ENCODE measurements at places on chromosomes 1 and 21. TPM values are rescaled to one million over a fixed set of nuclear protein-coding genes. Genes with fewer than 3 reads are reported as not detected.

The NPR1 gene
- total RNA-seq: not detected

The SELENON gene
- 35.6 TPM for total RNA-seq

The LYPD8 gene
- total RNA-seq: 0.84 TPM

GRCh38 chr1:29052100-29052499 is 71.6 kb downstream of the TMEM200B start:
- no peak for DNase-seq

- no peak for DNase-seq
Observed at GRCh38 chr1:155424091-155424490, 103.4 kb downstream of the RUSC1 start.

DNA sequence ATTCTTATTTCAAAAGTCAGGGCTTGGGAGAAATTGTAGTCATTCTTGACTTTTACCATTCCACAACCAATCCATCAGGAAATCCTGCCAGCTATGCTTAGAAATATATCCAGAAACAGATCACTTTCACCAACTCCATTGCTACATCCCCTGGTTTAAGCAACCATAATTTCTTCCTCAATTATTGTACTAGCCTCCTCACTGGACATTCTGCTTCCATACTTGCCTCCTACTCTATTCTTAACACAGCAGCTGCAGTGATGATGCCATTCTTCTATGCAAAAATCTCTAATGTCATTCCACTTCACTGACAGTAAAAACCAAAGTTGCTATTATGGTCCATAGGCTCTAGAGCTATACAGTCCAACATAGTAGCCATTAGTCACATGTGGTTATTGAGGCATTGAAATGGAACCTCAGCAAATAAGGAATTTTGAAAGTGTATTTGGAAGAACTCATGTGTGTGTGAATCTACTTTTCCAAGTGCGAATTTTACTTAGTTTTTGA is 110.7 kb upstream of the KIAA0040 start:
- DNase-seq: no peak

DNA sequence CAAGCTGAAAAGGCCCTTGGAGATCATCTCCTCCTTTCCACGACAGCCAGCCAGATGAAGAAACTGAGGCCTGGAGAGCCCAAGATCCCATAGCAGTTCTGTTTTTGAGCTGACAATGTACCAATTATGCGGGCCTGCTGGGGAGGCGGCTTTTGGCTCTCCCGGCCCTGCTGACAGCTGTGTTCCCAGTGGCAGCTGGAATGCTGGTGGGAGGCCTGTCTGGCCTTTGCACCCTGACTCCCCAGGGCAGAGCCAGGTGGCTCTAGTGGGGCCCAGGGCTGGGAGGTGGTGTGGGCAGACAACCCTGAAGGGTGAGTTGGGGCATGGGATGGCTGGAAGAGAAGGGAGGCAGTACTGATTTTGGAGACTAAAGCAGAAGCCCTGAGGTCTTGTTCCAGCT is 30.7 kb upstream of the WASF2 start:
- no peak for DNase-seq

The HAPLN2 gene
- total RNA-seq: not detected

DNA sequence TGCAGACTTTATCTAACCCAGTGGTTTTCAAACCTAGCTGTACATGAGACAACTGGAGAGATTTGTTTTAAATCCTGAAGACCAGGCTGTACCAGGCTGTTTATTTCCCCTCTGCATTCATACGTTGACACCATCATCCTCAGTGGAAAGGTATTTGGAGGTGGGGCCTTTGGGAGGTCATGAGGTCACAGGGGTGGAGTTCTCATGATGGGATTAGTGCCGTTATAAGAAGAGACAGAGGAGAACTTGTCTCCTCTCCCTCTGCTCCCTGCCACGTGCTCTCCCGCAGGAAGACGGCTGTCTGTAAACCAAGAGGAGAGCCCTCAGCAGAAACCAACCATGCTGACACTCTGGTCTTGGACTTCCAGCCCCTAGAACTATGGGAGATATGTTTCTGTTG is 165.4 kb downstream of the ADSS2 start:
- DNase-seq: no peak

DNA sequence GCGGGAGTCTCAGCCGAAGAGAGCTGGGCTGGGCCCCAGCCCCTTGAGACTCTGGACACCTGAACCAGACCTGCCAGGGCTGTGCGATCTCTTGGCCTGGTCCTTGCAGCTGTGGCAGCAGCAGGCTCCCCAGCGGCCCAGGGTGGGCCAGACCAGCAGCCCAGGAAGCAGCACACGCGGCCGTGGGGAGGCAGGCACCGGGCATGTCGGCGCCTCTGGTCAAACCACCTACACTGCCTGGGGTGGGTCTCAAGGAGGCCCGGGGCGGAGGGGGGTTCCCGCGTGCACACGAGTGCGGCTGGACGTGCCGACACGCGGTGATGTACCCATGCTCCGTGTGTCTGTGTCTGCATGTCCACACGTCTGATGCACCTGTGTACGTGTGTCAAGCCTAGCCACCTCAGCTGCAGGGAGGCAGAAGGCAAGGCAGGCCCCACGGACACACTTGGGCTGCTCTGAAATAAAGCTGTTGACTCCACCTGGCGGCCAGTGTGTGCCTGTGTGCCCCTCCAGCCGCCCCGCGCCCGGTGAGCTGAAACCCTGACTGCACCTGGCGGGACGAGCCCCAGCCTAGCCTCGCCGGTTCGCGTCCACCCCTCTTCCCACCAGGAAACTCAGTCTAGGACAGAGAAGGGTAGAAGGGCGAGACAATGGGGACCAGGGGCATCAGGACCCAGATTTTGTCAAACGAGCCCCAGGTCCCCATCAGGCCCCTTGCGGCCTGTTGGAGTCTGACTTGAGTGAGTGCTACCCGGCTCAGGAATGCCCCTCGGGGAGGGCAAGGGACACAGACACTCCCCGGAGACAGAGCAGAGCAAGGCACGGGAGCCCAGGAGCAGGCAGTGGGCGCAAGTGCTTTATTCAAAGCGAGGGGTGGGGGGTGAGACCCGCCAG is 11.6 kb downstream of the SCNN1D start:
- peak; percentile 63 for DNase-seq

The SUSD4 gene
- total RNA-seq: 2.2 TPM

DNA sequence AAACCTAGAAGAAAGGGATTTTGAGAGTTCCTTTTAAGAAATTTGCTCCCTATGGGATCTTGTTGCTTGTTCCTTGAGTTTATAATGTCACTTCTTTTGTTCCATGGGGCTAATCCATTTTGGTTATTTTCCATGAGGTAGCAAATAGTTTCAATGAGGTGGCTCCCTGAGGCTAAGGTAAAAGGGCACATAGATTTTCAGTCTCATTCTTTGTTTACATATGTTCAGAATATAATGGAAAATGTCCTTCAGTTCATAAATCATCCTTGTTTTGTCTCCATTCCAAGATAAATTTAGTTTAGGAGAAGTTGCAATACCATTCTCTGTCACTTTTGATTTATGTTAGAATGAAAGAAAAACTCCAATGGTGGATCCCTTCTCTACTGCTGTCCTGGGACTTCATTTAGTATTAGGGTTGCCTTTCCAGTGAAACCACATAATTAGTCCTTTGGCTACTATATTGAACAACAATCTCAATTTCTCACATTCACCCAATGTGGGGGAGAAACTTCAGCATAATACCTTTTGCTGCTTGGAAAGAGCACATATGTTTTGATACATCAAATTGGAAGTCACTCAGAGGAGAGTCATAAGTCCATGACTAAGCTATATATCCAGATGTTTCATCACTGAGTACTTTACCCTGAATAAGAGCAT is 80.9 kb upstream of the ADAMTS5 start:
- DNase-seq: peak; percentile 67

The OR6K3 gene
- total RNA-seq: not detected

DNA sequence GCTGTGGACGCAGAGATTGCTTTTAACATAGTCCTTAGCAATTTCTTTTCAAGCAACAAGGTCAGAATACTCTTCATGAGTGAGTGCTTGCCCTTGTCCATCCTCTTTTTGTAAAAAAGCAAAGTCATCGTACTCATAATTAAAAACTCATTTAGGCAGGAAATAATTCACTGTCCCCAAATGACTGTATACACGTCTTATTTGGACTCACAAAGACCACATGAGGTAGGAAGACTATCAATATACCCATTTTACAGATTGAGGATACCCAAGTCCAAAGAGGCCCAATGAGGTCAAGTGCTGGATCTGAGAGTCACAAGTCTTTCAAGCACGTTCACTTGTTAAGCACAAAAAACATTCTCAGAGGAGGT is 13.2 kb downstream of the ITPKB start:
- no peak for DNase-seq

- peak; percentile 63 for DNase-seq
Observed at GRCh38 chr1:218346391-218347204, 1.5 kb downstream of the TGFB2 start.

The SLC44A3 gene
- 1.4 TPM for total RNA-seq

- no peak for DNase-seq
Observed at GRCh38 chr21:31479714-31480113, 135.7 kb upstream of the TIAM1 start.

DNA sequence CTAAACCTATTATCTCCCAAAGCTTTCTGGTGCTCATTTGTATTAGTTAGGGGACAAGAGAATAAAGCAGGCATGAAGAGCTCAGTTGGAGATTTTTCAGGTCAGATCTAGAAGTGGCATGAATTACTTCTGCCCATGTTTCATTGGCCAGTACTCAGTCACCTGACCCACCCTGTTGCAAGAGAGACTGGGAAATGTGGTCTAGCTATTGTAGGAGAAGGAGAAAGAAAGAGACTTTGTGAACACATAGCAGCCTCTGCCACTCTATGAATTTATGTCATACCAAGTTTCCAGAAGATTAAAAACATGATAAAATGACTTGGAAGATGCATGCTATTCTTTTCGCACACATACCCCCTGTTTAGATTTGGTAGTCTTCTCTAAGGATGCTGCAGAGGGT is 302.3 kb upstream of the RUNX1 start:
- DNase-seq: no peak

- DNase-seq: no peak
Observed at GRCh38 chr1:234325878-234326496, 47.3 kb upstream of the COA6 start.

The HPCAL4 gene
- 1.0 TPM for total RNA-seq

The SMIM34 gene
- total RNA-seq: not detected

The ANKRD35 gene
- total RNA-seq: 0.12 TPM

GRCh38 chr1:177928194-177928593 is 41.7 kb downstream of the SEC16B start:
- peak; percentile 32 for DNase-seq

GRCh38 chr1:67766141-67766978 is 66.9 kb downstream of the GNG12 start:
- peak; percentile 86 for DNase-seq

The TMEM81 gene
- 0.22 TPM for total RNA-seq

The PRELP gene
- not detected for total RNA-seq

- DNase-seq: no peak
Observed at GRCh38 chr1:183569801-183570200, 20.5 kb downstream of the NCF2 start.

GRCh38 chr1:186375929-186376319 is 286 bp downstream of the ODR4 start:
- no peak for DNase-seq

DNA sequence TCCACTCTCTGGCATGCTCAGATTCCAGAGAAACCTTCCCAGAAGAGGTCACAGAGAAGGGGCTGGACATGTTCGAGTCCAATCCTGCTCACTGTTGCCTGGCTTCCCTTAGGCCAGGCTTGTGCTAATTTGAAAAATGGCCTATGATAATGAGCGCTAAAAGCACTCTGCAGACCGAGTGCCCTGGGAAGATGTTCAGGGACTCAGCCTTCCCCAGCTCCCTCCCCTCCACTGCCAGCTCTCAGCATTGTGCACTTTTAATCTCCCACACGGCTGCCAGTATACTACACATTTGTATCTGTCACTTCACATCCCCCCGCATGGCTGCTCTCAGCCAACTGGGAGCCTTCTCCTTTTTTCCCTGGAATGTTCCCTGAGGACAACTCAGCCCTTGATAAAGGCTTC is 24.1 kb downstream of the FAM163A start:
- no peak for DNase-seq

The SERPINC1 gene
- not detected for total RNA-seq

DNA sequence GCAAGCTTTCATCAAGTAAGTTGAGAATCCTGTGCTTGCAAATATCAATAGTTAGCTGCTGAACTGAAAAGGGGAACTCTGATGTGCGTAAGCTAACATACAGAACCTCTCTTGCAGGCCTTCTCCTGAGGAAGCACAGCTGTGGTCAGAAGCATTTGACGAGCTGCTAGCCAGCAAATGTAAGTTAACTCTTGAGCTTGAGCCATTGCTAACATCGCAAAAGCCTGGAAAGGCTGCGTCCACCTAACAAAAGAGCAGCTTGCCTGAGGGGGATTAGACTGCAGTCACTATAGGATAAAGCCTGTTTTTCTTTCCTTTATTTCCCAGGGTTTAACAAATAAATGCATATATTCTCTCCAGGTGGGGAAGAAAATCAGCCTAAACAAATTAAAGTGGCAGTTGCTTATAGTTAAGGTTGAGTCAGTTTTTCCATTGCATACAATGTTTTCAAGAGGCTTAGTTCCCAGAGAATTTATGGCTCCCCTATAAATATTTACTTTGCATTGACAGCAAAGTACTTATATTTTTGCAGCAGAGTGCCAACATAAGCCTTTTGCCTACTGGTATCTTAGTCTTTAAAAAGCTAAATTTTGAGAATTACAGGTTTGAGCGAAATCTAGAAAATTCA is 1.5 kb downstream of the RGS2 start:
- no peak for DNase-seq

- peak; percentile 56 for DNase-seq
Observed at GRCh38 chr1:45883658-45884057, 80.2 kb downstream of the MAST2 start.

- DNase-seq: no peak
Observed at GRCh38 chr1:48294656-48295055, 72.1 kb downstream of the SLC5A9 start.

DNA sequence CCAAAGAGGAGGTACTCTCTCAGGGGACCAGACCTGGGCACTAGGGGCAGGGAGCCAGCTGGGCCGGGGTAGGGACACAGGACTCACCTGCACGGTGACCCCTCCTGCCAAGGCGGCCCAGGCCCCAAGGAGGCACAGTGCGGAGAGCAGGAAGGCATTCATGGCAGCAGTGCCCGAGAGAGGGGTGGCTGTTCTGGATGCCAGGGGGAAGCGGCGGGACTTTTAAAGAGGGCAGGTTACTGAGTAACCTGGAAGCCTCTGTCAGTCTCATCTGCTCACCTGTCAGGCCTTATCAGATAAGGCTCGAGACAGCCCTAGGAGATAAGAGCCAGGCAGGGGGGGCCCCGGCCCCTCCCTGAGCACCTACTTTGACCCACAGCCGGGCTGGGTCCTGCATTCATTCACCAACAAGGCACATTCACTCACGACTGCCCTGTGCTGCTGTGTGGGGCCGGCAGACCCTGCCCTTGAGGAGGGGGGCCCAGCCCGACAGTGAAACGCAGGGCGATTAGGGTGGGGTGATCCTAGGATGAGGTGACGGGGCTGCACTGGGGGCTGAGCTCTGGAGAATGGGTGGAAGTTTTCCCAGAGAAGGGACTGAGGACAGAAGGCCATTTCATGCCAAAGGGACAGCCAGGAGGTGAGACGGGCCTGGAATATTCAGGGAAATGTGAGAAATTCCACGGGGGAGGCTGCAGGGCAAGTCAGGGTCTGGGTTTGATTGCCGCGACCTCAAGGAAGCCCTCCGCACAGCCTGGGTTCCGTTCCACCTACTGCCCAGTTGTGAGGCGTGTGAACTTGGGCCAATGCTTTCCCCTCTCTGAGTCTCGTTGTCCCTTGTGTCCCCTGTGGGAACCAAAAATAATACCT is at the start of gene GUCA2A:
Gene GUCA2A, minus strand, starts transcription at position 195 of the 870 bp plus-strand sequence. Its CDS starts 33 bp downstream, at position 162.
- DNase-seq: no peak

GRCh38 chr1:91171898-91172297 is 150.1 kb upstream of the ZNF644 start:
- DNase-seq: no peak

The NPHS2 gene
- not detected for total RNA-seq

- no peak for DNase-seq
Observed at GRCh38 chr1:204076891-204077290, 4.0 kb downstream of the SOX13 start.

The NR5A2 gene
- 0.10 TPM for total RNA-seq

All from M059J (cell line).